Gastroesophageal sphincter (tissue), 4 donors: ENCODE measurements at places on chromosomes 7 and 10. TPM values are rescaled to one million over a fixed set of nuclear protein-coding genes. Genes with fewer than 3 reads are reported as not detected.

GRCh38 chr7:23689165-23689564, 9.2 kb downstream of the FAM221A start:
- no peak for ATAC-seq

DNA sequence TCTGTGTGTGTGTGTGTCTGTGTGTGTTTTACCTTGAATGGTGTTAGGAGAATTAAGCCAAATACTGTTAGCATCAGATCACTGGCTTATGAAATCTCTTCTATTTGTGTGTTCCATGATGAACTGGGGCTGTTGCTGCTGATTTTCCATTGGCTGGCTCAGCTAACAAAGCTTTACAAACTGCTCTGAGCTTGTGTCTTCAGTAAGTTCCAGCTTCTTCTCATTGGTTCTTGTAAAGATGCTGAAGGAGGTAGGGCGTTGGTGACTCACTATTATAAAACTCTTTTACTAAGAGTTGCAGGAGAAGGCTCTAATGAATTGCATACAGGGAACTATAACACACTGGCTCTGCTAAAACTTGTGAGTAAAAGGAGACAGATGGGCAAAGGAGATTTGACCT, 136.4 kb upstream of the PRKCQ start:
- peak; percentile 84 for ATAC-seq

The RHOBTB1 gene
- total RNA-seq: 22.7 TPM

DNA sequence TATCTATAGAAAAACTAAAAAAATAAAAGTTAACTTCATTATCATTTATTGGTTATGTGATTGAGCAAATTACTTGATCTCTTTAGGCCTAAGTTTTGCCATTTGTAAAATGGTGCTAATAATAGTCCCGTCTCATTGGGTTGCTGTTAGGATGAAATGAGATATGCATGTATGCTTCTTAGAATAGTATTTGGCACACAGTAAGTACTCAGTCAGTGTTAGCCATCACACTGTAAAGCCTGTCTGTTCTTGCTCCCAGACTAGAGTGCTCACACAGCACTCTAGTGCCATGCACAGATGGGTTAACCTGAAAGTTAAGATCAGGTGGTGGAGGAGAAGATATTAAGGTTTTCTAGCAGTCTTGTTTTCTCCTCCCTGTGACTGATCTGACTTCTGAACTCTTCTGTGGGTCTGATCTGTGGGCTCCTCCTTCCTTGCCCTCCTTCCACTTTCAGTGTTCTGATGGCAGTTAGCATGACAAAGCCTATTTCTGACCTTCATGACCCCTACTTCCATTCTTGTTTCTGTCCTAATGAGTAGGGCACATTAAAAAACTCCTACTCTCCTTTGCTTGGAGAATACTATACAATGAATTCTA, 167.5 kb downstream of the RNLS start:
- no peak for ATAC-seq

The SEMA3C gene
- total RNA-seq: 189 TPM

DNA sequence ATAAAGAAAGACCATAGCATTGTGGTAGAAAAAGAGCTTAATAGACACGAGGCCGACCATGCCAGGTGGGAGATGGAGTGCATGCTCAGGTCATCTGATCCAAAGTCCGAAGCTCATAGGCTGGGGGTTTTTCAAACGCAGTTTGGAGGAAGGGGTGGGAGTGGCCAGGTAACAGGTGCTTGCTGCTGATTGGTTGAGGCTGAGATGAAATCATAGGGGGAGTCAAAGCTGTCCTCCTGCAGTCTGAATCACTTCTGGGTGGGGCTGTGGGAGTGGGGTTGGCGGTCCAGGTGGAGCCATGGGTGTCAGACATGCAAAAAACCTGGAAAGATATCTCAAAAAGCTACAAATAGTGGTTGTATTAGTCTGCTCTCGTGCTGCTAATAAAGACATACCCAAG, 2.8 kb upstream of the ERCC6 start:
- no peak for ATAC-seq

DNA sequence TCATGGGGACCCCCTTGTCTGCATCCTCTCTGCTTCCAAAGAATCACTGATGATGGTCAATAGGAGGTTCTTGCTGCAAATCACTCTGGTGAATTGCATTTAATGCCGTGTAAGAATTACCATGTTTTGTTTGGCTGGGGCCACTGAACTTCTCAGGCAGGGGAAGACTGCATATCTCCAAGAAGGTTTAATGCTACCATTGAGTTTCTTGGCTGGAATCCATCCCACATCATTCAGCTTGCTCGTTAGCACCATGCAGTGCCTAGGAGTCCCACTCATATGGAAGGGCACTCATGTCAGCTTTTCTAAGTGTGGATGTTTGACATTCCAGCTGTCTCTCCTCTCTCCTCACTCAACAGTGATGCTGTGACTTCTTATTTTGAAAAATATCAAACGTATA, 50.2 kb upstream of the BAMBI start:
- no peak for ATAC-seq

DNA sequence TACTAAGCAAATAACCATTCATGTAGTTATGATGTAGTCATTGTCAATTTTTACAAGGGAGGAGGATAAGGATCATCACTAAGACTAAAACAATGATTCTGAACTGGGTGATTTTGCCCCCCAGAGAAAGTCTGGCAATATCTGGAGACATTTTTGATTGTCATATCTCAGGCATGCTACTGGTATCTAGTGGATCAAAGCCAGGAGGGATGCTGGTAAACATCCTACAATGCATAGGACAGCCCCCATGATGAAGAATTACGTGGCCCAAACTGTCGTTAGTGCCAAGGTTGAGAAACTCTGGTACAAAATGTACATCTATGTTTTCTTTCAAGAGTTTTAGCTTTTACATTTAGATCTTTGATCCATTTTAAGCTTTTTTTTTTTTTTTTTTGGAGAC, 57.3 kb downstream of the GBF1 start:
- ATAC-seq: no peak

The TRIP6 gene
- total RNA-seq: 86.9 TPM

- no peak for ATAC-seq
Observed at GRCh38 chr7:7911369-7912123, 57.0 kb upstream of the GLCCI1 start.

DNA sequence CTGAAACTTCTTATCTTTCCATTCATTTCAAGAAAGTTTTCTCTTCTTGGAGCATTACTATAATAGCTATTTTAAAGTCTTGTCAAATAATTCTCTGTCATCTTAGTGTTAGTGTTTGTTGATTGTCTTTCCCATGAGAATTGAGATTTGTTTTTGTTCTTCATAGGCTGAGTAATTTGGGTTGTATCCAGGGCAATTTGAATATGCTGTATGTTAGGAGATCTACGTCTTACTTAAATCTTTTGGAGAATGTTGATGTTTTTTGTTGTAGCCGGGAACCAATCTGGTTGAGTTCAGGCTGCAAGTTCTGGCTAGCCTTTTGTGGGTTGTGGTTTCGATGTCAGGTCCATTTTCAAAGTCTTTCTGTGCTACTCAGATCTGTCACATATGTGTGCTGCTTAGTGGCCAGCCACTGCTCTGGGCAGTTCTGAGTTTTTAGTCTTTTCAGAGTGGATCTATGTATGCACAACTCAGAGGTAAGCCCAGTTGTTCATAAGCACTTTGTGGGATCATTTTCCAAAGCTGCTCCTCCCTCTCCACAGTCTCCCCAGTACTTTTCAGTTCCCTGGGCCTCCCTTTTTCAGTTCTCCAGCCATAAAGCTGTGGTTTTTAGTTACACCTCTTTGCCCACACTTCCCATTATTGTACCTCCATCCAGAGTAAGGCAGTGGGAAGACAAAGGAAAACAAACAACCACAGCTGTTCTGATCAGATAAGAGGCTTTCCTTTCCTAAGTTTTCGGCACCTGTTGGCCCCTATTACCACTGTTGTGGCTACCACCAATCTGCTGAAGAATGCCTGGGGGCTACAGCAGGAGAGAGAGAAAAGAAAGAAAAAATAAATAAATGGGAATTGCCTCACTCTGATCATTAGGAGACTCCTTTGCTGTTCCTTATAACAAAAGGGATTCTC, 4.7 kb upstream of the CCNJ start:
- no peak for ATAC-seq

- ATAC-seq: no peak
Observed at GRCh38 chr10:78584266-78584665, 484.5 kb upstream of the ZMIZ1 start.

The C10orf105 gene
- not detected for total RNA-seq

- ATAC-seq: no peak
Observed at GRCh38 chr7:134422638-134423037, 36.3 kb downstream of the AKR1B1 start.

The TMEM213 gene
- not detected for total RNA-seq

- ATAC-seq: peak; percentile 32
Observed at GRCh38 chr10:70169649-70170364, 507 bp downstream of the SAR1A start.

- ATAC-seq: no peak
Observed at GRCh38 chr7:50207251-50207564, 97.3 kb upstream of the IKZF1 start.

DNA sequence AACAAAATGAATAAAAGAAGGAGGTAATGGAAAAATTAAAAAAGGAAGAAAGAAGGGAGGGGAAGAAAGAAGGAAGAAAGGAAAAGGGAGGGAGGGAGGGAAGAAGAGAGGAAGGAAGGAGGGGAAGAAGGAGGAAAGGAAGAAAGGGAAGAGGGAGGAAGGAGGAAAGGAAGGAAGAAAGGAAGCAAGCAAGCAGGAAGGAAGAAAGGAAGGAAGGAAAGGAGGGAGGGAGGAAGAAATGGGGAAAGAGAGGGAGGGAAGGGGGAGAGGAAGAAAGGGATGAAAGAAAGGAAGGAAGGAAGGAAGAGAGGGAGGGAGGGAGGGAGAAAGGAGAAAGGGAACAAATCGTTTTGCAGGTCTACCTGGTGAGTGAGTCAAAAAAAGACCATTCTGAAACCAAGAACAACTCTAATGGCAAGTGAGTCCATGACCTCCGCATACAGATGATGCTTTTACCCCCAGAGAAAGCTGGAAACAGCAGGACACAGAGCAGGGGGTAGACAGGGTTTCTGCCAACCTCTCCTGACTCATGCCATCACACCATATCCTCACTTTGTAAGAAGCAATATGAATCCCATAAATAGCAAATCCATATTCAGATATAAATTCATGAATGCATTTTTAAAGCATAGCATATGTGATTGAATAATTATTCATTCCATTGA, 1112.9 kb upstream of the AUTS2 start:
- ATAC-seq: no peak

DNA sequence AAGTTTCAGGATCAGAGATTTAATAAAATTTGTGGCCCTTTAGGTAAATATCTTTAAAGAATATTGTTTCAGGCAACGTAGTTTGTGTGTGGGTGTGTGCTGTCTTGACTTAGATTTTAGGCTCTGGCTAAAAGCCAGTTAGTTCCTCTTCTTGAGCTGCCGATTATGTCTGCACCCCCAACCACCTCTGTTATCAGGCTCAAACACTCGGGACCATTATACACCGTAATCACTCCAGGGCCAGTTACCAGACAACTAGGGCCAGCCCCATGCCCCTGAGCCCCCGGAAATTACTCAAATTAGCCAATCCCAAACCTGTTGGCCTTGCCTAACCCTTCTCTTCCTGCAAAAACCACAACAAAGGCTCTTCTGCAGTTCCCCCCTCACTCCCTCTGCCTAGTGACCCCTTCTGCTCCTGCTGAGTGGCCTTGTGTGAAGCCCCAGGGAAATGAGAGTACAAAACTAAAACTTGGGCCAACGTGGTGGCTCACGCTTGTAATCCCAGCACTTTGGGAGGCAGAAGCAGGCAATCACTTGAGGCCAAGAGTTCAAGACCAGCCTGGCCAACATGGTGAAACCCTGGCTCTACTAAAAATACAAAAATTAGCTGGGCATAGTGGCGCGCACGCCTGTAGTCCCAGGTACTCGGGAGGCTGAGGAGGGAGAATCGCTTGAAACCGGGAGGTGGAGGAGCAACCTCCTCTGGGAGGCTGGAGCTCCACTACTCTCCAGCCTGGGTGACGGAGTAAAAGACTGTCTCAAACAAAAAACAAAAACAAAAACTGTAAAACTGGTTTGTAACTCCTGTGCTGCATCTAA, 9.2 kb upstream of the HNRNPF start:
- ATAC-seq: no peak

DNA sequence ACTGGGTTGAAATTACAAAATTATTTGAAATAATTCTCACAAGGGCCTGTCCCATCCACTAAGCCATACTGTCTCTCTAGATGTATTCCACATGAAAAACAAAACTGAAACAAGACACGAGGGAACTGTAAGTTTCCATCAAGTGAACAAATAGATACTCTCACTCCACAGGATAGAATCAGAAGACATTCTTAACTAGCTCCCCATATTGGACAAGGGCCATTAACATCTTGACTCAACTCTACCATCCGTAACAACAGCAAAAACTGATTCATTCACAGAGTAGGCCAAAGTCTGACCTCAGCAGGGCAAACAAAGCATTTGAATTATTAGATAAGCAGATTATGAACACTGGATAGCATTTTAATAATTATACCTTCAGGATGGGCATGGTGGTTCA, 29.1 kb downstream of the UBE2H start:
- peak; percentile 43 for ATAC-seq

The SLC26A5 gene
- 0.16 TPM for total RNA-seq

DNA sequence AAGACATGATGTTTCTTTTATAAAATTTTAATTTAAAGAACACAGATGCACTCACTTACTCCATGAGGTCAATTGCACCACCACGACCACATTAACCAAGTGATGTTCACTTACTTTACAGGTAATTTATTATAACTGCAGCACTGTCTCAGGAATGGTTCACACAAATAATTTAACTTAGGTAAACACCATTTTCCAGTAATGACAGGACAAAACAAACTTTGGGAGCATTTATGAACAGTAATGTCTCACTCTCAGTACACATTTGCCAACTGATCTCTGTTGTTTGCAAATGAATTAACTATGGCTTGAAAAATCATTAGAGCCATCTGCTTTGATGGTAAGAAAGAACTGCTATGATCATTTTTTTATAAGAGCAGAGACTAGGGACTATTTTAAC, 150.4 kb downstream of the ETV1 start:
- ATAC-seq: no peak

The OTUD1 gene
- 19.8 TPM for total RNA-seq

The HOXA4 gene
- total RNA-seq: 12.1 TPM

- ATAC-seq: no peak
Observed at GRCh38 chr7:987909-988308, 4.9 kb downstream of the CYP2W1 start.

The INTS15 gene
- total RNA-seq: 34.5 TPM
